ENCODE measurements at places on chromosomes 4 and X.

- no peak for DNase-seq
Measured at GRCh38 chr4:140187316-140187695, 33.3 kb upstream of the MAML3 start.

DNA sequence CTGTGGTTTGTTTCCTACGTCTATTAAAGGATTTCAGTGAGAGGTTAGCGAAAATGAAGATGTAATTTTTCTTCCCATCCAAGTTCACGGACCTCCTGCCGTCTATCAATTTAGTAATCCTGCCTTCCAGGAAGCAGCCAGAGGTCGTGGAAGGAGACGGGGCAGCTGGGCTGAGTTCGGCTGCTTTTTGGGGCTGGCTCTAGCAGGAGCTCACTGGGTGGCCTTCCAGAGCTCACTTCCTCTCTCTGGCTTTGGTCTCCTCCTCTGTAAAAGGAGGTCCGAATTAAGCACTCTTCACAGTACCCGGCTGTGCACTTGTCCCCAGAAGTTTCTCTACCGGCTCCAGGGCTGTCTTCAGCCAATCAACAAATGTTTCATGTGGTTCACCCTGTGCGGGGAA, 295.4 kb downstream of the BCOR start:
- DNase-seq: no peak

GRCh38 chr4:4856071-4857000, 3.1 kb upstream of the MSX1 start:
- DNase-seq: no peak

GRCh38 chr4:122746485-122746965, 14.0 kb downstream of the BBS12 start:
- DNase-seq: no peak

DNA sequence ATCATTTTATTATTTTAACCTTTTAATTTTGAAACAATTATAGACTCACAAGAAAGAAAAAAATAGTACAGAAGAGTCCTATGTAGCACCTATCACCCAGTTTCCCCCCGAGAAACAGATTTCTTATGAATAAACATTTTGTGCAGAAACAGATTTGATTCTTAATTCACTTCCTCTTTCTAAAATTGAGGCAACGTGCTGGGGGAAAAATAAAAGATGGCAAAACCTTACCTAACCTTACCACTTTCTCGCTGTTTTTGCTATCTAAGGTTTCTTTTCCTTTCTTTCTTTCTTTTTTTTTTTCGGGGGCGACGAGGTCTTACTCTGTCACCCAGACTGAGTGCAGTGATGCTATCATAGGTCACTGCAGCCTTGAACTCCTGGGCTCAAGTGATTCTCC, 4.3 kb upstream of the CLNK start:
- DNase-seq: no peak

- no peak for DNase-seq
Measured at GRCh38 chr4:126725906-126726305, 906.9 kb upstream of the INTU start.

- no peak for DNase-seq
Measured at GRCh38 chrX:100980608-100981497, 11.3 kb downstream of the ARL13A start.

DNA sequence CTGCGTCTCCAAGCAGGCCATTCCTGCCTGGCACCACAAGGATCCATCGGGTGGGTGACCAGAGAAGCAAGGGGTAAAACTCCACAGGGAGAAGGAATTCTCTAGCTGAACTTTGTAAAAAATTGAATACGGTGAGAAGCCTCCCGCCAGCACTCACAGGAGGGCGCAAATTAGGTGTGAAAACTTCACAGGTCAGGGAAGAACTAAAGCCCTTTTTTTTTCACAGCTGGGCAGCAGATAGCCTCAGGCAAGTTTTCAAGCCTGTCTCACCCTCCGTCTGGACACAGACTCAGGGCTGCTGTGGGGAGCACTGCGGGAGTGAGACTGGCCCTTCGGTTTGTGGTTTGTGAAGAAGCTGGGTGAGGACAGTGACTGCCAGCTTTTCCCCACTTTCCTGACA, 224.1 kb upstream of the FGF16 start:
- DNase-seq: no peak

GRCh38 chrX:97039363-97040029, 155.8 kb downstream of the RPA4 start:
- DNase-seq: no peak

DNA sequence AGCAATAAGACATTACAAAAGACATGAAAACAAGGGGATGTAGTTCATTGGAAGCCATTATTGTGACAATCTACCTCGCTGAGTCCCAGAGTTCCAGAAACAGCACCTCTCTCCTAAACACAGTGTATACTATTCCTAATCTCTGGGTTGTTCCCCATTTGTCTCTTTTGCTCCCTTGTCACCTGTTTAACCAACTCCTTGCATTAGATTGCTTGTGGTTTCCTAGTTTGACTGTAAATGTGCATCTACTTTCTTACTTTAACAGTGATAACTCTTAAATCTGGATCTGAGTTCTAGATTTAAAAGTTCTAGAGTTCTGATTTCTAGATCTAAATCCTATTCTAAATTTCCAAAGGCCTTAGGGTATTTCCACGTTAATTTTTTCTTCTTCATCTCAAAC, 71.6 kb upstream of the TET2 start:
- no peak for DNase-seq

GRCh38 chrX:132037479-132037993, 14.4 kb downstream of the STK26 start:
- DNase-seq: no peak

GRCh38 chrX:88355252-88355651, 391.8 kb upstream of the CPXCR1 start:
- no peak for DNase-seq

GRCh38 chrX:35829501-35829900, 31.4 kb downstream of the MAGEB16 start:
- DNase-seq: no peak

DNA sequence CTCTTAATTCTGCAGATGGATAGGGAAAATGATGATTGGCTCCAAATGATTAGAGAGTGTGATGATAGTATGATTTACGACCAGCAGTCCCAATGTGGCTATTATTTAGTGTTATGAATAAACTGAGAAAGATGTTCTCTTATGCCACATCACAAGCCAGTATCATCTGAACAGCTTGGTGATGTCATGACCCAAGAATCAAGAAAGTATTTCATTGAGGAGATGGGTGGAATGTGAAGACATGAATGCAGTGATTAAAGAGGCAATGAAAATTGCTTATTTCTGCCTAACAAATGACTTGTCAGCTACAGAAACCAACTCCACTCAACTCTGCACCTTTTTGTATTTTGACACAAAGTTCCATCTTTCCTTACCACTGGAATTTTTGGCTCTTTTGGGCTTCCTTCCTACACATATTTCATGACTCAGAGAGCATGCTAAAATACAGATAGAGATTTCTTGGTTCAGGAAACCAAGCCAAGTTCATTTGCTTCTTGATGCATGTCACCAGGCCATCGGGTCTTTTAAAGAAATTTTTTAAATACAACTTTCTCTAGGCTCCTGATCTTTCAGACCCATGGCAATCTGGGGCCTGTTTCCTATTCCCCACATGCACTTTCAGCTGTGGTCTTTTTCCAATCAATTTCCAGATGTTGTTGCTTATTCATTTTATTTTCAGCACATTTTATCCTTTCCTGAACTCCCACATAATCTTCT, 174.2 kb downstream of the HHIP start:
- DNase-seq: no peak

- no peak for DNase-seq
Measured at GRCh38 chrX:17414839-17415238, 39.8 kb downstream of the NHS start.

DNA sequence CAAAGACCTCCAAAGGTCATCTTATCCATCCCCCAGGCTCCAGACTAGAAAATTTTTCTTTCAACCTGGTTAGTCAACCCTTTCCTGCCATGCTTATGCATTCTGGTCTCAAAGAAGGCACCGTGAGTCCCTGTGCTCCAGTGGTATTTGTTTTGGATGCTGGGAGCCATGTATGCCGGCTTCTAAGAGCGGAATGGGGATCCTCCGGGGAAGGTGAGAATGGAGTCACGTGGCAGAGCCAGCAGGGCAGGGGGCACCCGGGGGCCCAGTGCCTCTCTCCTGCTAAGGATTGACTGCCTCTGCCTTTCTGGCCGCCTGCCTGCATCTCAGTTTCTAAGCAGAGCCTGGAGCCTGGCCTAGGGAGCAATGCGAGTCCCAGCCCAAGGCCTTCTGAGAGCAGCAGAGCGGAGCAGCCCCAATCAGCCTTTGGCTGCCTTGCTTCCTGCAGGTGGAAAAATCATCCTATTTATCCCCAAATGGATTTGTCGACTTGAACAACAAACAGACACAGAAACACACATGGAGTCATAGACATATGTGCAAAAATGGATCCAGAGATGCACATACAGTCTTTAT, 141.0 kb downstream of the PJA1 start:
- no peak for DNase-seq

DNA sequence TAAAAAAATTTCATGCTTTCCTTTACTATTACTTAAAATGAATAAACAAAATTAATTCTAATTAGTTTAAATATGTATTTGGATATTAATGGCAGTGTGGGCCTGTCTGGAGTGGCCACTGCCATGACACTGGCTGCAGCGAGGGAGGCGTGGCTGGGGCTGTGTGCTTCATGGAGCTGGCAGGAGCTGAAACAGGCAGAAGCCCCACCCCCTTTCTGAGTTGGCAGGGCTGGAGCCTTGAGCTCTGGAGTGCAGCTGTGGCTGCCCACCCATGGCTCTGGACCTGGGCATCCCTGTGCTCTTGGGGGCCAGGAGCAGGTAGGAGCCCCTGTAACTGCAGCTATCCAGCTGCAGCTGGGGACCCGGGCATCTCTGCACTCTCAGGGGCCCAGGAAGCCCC, 8.2 kb upstream of the HSD17B11 start:
- no peak for DNase-seq

- DNase-seq: no peak
Measured at GRCh38 chr4:6692806-6693205, 872 bp upstream of the S100P start.

DNA sequence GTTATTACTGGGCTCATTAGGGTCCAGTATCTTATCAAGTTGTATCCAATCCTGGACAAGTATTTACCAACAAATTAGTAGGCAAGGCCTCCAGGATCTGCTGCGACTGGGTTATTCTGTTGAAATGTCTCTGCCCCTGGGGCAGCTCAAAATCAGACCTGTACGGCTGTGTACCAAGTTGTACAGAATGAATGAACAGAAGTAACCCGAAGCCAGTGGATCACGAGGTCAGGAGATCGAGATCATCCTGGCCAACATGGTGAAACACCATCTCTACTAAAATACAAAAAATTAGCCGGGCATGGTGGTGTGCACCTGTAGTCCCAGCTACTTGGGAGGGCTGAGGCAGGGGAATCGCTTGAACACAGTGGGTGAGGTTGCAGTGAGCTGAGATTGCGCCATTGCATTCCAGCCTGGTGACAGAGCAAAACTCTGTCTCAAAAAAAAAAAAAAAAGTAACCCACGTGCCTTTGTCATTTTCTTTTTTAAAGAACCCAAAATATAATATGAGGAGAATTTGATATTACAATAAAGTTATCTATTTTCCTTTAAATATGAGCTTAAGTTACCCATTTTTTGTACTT, 127.3 kb downstream of the CBR4 start:
- no peak for DNase-seq

DNA sequence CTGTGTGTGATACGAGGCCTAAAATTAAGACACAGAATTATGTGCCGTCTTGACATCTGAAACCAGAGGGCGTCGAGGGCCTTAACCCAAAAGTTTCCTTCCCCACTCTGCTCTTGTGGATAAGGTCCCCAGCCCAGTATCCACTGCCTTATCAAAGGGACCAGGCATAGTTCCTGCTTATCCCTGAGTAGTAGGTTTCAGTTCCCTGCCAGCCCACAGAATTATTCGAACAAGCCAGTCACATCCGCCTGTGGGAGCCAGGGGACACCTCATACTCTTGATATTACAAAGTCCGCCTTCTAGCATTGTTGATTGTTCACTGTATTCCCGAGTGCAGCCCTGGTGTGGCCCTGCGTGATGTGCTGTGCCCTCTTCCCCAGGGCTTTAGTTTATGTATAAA, 5.4 kb upstream of the MMRN1 start:
- DNase-seq: no peak

GRCh38 chr4:177016541-177017141, 223.9 kb upstream of the VEGFC start:
- no peak for DNase-seq

- no peak for DNase-seq
Measured at GRCh38 chrX:54695816-54696487, 102.1 kb downstream of the ITIH6 start.

- no peak for DNase-seq
Measured at GRCh38 chrX:128769495-128769894, 717.3 kb upstream of the ACTRT1 start.

DNA sequence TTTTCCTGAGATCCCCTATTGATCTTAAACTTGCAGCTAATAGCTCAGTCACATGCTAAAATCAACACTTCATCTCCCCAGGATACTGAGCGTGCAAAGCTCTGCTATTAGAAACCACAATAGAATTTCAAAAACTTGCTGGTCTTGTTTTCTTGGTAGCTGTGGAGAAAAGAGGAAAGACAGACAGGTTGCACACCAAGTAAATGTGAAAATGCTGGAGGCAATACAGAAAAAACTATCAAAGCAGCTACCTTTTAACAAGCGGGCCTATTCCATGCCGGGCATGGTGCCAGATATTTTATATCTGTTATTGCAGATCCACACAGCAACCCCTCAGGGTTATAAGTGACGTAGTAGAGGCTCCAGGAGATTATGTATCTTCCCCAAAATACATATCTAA, 171.9 kb downstream of the DCTD start:
- no peak for DNase-seq

DNA sequence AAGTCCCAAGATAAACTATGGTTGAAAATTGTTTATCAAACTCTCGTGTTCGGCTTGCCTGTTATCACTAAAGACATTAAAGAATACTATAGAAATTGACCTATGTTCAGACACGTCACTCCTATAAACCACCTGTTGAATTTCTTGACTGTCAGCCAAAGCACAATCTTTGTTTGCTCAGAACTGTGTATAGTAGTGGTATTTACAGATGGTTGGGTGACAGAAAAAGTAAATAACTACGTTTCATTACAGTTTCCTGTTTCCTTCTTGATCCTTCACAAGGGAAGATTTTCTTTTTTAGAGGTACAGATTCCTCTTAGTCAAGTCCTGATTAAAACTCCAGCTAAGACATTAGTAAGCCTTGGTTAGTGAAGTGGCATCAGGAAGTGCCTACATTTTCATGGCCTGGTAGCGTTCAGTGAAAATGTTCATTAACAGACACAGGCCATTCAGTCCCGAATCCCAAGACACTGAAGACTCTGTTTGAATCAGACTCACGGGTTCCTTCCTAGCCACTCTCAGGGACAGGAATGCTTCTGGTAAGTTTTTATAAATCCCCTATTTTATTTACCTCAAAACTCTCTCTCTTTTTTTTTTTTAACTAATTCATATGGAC, at the start of gene SMIM31:
Gene SMIM31, plus strand, starts transcription at position 259 of the 616 bp plus-strand sequence. CDS start 16,313 bp downstream, outside the sequence.
- DNase-seq: no peak

GRCh38 chr4:15776871-15777648, 1.1 kb upstream of the CD38 start:
- DNase-seq: no peak

Data from CD4-positive, alpha-beta memory T cell (primary cell).